ENCODE measurements at places on chromosomes 1 and 21. TPM values are rescaled to one million over a fixed set of nuclear protein-coding genes. Genes with fewer than 3 reads are reported as not detected.
A peak's percentile ranks its signal among the peaks of the same experiment; 100 is the strongest.

DNA sequence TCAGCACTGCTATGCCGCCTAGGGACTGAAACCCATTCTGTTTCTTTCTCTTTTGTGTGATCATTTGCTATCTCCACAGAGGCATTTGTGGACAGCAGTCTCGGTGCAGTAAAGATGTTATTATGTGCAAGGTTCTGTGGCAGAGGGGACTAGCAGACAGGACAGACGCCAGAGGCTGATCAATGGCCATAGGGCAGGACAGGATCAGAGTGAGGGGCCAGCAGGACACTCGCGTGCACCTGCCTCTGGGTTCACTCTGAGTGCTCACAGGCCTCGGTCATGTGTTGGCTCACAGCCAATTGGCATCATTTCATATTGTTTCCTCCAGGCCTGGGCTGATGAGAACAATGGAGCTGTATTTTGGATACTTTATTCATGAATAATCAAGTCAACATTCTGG is 212.6 kb downstream of the TGFB2 start:
- peak; percentile 62 for DNase-seq

DNA sequence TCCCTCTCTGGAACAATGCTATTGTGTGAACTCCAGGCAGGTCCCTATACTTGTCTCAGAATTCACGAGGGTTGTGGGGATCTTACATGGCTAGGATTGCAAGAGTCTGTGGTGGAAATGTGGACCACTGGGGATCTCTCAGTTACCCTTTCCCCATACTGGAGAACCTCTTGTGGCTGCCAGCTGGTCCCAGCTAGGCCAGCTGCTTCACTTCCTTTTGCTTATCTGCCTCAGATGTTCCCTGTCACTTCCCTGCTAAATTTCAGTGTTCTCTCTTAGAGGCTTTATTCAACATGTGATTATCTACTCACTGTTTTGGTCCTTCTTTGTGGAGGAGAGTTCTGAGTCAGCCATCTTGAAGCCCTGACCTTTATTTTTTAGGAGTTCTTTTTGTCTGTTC is 75.9 kb upstream of the SAMD13 start:
- DNase-seq = no peak

FCRL6 gene
- total RNA-seq = not detected

FMO2 gene
- total RNA-seq = not detected

- no peak for DNase-seq
Measured at GRCh38 chr1:214193691-214194090, 87.3 kb upstream of the SMYD2 start.

Measured in M059J (cell line).